Hippocampal formation (tissue), 2 donors: ENCODE measurements at places on chromosomes 3 and 15.
A peak's percentile ranks its signal among the peaks of the same experiment; 100 is the strongest.

GRCh38 chr3:185207931-185208746 is 45.7 kb downstream of the EHHADH start:
- no peak for DNase-seq

GRCh38 chr3:108378153-108378951 is 82.0 kb downstream of the HHLA2 start:
- no peak for DNase-seq

- no peak for DNase-seq
Measured at GRCh38 chr3:31450345-31450744, 82.4 kb upstream of the STT3B start.

DNA sequence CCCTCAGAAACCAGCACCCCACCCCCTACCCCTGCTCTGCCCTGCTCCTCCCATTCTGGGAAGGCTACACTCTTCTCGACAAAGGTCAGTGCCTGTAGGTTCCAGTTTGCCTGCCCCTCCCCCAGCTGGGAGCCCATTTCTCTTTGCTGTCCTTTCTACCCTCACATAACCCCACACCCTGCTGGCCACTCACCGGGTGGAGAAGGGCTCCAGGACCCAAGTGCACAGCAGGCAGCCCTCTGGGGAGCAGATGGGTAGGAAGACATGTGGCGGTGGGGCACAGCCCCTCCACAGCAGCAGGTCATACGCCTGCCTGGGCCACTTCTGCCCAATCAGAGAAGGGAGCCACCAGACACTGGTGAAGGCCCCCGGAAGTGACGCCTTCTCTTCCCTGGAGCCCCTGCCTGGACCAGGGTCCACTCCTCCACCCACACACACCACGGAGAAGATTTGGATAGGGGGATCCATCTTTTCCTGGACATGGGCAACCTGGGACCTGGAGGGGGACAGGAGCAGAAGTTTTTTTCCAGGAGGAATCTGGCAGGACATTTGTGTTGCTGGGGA is at the start of gene THPO:
Gene THPO, minus strand, starts transcription at position 326 of the 564 bp plus-strand sequence. CDS start 1,948 bp downstream, outside the sequence.
- no peak for DNase-seq

DNA sequence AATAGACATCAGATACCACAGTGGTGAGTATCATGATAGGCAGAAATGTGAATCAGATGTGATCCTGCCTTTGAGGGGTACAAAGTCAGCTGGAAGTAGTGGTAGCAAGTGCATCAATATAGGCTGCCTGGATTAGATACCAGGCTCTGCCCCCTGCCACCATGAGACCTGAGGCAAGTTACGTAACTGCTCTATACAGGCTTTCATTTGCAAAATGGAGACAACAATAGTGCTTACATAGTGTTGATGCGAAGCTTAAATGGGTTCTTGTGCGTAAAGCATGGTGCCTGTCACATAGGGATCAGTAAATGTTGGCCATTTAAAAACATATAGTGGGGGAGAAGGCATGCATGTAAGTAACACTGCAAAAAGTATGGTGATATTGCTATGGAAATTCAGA is 158.0 kb downstream of the RYR3 start:
- DNase-seq, result no peak

DNA sequence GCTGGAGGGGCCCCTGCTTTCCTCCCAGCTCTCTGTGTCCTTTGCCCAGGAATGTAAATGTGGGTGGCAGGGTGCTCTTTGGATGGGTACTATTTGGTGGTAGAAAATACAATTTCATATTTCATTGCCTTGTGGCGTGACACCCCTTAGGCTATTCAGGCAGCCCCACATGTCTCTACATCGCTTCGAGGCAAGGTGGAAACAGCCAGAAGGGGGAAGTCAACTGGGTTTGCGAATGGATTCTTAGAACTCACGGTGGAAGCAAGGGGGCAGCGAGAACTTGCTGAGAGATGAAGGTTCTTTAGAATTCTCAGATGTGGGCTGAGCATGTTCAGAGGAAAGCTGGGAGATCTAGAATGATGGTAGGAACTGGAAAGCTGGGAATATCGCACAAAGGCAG is 25.3 kb downstream of the PLA2G4D start:
- DNase-seq, result no peak

DNA sequence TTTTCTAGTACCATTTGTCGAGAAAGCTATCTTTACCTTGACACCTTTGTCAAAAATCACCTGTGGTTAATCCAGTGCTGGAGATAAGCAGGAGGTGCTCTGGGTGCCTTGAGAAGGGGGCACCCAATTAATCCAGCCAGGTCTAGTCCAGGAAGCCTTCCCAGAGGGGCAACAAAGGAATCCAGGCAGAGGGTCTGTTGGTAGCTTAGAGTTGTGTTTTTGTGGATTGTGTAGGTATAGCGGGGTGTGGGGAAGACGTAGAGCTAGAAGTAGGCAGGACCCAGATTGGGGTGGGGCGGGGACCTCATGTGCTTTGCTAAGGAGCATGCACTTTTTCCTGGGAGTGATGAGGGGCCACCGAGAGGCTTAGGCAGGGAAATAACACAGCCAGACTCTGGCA is 6.0 kb upstream of the PIGZ start:
- DNase-seq, result no peak

DNA sequence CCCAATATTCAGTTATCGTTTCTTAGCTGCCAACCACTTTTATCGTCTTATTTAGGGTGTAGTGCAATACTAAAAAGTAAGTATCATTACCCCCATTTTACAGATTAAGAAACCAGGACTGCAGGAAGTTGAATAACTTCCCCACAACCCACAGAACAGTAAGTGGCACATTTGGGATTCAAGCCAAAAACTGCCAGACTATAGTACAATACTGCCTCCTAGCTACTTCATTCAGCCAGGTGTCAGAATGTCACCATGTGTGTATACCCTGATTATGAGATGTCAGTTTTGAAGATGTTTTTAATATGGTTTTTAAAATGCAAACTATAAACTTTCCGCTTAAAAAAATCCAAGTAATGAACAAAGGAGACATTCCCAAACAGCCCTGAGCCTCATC is 74.2 kb upstream of the PROK2 start:
- DNase-seq, result peak; percentile 11

- DNase-seq, result no peak
Measured at GRCh38 chr3:58117561-58118181, 93.1 kb downstream of the DNASE1L3 start.

DNA sequence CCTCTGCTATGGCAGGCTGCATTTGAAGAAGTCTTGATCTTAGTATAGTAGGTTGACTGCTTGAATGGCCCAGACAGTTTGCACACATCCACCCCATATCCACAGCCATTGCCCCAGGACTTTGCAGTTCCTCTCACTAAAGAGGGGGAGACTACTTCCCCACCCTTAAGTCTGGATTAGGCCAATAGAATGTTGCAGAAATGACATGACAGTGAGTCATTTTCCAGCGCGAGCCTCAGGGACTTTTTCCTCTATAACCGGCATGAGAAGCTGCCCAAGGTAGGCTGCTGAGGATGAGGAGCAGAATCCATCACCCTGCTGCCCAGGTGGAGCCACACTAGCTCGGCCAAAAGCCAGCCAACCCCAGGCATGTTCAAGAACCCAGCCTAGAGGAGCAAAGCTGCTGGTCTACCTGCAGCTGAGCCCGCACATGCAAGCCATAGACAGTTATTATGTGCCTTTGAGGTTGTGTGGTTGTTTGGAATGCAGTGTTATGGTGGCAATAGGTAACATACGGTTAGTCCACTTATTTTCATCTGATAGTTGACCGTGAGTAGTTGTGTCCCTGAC is 113.9 kb downstream of the TLE3 start:
- DNase-seq, result no peak

DNA sequence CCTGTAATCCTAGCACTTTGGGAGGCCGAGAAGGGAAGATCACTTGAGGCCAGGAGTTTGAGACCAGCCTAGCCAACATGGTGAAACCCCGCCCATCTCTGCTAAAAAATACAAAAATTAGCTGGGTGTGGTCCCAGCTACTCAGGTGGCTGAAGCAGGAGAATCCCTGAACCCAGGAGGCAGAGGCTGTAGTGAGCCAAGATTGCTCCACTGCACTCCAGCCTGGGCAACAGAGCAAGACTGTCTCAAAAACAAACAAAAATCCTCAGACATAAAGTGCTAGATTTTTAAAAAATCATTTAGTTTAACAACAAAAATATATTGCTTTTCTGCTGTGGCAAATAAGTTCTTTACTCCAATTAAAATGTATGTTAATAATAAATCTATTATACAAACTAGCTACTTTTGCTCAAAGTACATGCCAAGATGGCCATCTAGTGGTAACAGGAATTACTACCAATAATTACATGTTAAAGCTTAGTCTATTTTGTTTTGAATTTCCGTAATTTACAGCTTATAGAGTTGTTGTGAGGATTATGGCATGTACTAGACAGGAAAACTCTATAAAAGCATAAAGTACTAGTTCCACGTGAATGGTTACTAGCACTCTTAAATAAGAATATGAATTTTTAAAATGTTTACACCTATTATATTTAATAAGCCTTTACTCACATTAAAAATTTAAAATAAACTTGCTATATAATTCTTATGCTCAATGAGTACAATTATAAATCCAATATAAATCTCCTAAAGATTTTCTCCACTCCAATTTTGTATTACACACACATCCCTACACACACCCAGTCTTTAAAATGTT is 39.0 kb downstream of the GABPB1 start:
- DNase-seq, result no peak

- no peak for DNase-seq
Measured at GRCh38 chr3:89186456-89186855, 79.0 kb downstream of the EPHA3 start.

GRCh38 chr3:113234028-113234427 is 22.7 kb downstream of the BOC start:
- DNase-seq, result no peak

- no peak for DNase-seq
Measured at GRCh38 chr3:47000198-47000815, 20.8 kb downstream of the NBEAL2 start.

DNA sequence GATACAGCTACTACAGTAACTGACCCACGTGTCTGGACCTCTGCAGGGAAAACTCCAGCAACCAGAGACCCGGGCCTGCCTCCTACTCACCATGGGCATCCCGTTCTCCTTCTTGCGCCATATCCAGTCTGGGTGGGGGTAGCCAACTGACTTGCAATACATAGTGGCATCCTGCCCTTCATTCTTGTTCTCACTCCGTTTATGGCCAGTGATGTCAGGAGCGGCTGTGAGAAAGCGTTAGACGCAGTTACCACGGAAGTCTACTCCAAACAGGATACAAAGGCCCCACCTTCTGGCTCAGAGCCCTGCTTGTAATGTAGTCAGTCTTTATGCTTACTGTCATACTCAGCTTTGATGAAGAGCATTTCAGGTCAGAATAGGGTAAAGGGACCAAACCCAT is 59.6 kb downstream of the NPTN start:
- DNase-seq, result no peak

DNA sequence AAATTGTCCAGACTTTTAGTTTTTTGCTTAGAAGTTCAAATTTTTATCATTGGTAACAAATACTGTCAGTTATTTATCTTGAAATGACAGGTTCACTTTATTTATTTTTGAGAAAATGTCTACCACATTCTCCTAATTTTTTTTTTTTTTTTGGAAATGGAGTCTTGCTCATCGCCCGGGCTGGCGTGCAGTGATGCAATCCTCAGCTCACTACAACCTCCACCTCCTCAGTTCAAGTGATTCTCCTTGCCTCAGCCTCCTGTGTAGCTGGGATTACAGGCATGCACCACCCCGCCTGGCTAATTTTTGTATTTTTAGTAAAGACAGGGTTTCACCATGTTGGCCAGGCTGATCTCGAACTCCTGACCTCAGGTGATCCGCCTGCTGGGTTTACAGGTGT is 16.1 kb upstream of the EBLN2 start:
- DNase-seq, result no peak

DNA sequence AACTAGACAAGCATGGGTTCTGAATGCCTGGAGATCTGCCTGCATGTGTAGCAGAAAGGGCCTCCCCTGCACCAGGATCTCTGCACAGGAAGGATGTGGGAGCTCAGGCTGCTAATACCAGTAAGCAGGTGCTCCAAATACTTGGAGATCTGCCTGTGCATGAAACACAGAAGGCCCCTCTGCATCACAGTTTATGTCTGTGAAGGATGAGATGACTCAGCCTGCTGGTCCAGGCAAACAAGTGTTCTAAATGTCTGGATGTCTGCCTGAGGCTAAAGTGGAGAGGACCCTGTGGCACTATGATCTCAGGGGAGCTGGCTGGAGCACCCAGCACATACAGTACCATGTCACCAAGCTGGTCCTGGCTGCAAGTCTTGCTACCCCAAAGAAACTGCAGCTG is 678.8 kb downstream of the MCTP2 start:
- DNase-seq, result no peak

DNA sequence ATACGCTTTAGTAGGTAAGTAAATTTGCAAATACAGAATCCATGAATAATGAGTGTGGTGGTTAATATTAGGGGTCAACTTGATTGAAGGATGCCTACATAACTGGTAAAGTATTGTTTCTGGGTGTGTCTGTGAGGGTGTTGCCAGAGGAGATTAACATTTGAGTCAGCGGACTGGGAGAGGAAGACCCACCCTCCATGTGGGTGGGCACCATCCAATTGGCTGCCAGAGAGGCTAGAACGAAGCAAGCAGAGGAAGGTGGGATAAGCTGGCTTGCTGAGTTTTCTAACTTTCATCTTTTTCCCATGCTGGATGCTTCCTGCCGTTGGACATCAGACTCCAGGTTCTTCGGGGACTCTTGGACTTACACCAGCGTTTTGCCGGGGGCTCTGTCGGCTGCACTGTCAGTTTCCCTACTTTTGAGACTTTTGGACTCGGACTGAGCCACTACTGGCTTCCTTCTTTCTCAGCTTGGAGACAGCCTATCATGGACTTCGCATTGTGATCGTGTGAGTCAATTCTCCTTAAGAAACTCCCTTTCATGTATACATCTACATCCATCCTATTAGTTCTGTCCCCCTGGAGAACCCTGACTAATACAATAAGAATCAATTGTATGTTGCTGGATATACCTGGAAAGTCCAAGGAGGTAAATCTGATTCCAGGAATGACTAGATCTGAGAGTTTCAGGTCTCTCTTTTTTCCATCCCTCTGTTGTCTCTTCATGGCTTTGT is 25.8 kb upstream of the NEDD4 start:
- DNase-seq, result no peak

- DNase-seq, result no peak
Measured at GRCh38 chr3:97765336-97765735, 778 bp downstream of the ARL6 start.

- DNase-seq, result no peak
Measured at GRCh38 chr3:98764472-98764884, 1.3 kb downstream of the ST3GAL6 start.

GRCh38 chr3:32951410-32951811 is at the start of gene CCR4:
Gene CCR4 (plus strand): TSS chr3:32951644. CDS start chr3:32953423, 1,779 bp downstream.
- no peak for DNase-seq

DNA sequence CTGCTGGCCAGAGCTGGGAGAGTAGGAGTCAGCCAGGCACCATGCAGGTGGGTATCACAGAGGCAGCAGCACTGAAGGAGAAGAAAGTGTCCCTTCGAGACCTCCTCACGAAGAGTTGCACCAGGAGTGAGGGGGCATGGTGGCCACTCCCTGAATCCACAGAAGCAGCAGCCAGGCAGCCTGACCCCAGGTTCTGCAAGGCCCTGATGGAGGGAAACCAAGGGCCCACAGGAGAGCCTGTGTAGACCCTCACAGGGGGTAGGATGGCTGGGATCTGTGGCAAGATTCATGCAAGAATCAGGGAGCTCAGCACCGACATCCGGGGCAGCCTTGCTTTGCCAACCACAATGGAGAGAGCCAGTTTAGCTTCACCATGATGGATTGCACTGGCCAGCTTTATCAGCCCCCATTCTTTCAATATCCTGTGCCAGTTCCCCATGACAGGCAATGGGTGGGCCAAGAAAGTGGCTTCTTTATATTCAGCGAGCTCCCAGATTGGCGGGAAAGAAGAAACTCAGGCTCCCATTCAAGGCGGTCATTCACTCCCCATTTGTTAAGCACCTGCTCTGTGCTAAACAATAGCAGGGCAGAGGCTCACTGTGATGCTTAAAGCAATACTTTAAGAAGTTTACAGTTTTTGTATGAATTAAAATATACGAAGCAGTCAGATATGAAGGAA is 33.5 kb upstream of the TBC1D21 start:
- DNase-seq, result no peak
